ENCODE measurements at places on chromosomes 16 and 17.

DNA sequence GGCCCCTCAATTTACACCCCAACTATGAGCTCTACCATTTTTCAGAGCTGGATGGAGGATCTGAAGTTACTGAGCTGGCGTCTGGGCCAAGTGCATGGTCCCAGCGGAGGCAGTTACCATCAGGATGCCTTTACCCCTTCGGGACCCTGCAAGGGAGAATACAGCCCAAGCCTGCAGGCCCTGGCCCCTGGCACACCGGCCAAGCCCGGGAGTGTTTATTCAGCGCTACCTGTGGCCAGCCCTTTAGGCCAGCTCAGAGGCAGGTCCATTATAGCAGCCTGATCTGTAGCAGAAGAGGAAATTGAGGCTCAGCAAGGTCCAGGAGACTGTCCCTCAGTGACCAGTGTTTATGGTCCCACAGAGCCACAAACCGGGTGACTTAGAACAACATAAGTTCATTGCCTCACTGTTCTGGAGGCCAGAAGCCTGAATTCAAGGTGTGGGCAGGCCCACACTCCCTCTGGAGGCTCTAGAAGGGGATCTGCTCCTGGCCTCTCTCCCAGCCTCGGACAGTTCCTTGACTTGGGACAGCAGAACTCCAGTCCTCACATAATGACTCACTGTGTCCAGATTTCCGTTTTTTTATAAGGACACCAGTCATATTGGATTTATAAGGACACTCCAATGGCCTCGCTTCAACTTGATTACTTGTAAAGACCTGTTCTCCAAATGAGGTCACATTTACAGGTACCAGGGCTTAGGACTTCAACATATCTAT, 8.8 kb downstream of the SEC14L5 start:
- DNase-seq = no peak

DNA sequence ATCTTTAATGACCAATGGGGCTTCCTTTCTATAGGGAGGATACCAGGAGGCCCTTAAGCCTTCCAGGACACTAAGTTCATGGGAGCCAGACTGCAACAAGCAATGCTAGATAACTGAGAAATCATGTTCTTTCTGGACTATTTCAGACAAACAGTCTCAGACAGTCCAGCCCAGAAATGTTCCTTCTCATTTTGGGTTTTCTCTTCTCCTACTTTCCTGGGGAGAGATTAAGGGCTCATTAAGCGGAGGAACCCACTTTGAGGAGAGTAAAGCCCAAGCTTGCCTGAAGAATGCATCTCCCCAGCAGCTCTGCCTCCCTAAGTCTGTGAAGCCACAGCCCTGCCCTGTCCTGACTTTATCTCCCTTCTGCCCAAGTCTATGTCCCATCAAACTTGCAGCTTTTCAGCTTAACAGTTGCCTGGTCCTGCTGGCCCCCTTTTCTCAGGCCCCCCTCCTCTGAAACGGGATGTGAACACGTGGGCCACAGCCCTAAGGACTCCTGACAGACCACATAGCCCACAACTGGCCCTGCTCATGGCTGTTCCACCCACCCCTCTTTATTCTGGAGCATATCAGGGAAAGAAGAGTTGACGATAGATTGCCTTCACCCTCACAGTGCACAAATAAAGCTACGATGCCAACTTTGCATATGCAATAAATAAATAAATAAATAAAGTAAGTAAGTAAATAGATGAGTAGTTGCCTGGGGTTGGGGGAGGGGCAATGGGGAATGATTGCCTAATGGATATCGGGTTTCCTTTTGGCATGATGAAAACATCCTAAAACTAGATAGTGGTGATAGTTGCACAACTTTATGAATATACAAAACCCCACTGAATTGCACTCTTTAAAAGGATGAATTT, 111.0 kb downstream of the N4BP1 start:
- DNase-seq = no peak

- peak; percentile 17 for DNase-seq
These were observed 5.9 kb downstream of the BBS2 start for GRCh38 chr16:56513972-56514371.

GRCh38 chr17:73696251-73696650, 52.0 kb upstream of the SDK2 start:
- no peak for DNase-seq

DNA sequence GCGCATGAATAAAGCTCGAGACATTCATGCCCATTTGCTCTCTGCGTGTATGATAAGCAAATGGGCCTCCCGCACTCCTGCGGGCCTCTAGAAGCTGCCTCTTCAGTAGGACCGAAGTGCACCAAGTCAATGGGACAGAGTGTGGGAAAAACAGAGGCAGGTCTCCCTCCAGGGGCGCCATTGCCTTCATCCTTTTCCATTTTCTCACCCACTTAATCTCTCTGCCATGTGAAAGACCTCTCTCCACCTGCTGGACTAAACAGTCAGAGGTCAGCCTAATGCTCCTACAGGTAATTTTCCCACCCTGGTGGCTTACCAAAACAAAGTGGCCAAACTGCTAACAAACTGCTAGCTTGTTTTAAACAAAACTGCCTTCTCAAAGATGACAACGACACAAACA, 210.9 kb downstream of the ZFHX3 start:
- DNase-seq = no peak

- DNase-seq = no peak
These were observed 1.3 kb downstream of the SHMT1 start for GRCh38 chr17:18361837-18362697.

DNA sequence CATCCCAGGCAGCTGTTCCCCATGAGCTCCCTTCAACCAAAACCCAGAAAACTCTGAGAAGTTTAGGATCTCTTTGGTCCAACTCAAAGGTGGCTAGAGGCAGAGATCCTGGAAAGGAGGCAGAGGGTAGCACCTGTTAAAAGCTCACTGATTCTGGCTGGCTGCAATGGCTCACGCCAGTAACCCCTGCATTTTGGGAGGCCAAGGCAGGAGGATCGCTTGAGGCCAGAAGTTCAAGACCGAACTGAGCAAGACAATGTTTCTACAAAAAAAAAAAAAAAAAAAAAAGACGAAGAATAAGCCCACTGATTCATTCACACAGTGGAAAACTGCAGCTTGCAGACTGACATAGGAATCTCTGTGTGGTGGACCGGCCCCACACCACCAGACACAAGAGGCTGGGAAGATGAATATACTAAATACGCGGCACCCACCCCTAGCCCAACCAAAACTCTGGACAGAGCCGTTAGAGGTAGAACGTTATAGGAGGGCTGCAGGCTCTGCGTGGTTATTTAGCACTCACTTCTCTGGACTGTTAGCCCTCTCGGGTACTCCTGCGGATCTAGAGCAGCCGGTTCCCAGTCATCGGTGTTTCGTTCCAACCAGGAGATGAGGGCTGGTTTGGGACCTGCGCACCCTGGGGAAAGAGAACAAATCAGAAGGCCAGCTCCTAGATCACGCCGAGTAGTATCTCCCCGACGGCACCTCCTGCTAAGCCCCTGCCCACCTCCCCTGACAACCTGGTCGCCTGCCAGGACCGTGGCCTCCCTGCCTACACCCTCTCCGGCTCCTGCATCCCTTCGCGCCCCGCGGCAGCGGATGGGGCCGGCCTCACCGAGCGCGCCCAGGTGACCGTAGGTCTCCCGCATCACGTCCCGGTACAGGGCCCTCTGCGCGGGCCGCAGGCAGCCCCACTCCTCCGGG, 925 bp downstream of the ZNF689 start:
- DNase-seq = no peak

DNA sequence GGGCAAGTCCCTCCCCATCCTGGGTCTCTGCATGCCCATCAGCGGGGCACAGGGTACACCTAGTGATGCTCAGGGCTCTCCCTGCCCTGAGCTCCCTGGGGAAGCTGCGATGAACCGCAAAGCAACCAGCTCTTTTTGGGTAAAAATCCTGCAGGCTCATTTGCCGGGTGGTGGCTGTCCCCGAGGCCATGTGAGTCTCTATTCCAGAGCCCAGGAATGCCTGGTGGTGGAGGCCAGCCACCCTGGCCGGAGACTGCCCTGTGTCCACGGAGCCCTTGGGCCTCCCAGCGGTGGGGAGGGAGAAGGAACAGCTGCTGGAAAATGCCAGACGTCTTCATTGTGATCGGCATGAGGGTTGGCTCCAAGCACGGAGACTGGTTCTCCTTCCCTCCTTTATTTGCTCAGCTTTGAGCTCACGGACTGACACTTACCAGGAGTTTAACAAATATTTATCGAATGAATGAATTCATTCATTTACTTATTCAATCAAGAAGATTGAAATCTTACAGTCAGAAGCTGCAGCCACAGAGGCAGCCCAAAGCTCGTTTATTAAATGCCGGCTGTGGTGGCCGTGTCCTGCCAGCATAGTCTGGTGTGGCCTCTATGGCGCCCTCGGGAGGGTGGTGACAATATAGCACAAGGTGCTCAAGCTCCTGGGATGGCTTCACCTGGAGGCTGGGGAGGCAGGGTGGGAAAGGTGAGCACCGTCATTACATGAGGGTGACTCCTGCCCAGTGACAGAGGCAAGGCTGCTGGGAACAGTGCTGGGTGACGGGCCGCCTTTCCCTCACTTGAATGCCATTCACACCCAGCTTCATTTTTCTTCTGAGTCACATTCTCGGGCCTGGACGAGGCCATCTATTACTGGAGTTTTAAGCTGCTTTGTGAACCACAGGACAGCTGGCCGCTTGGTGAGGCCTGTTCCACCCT, 31.1 kb upstream of the JPH3 start:
- DNase-seq = no peak

DNA sequence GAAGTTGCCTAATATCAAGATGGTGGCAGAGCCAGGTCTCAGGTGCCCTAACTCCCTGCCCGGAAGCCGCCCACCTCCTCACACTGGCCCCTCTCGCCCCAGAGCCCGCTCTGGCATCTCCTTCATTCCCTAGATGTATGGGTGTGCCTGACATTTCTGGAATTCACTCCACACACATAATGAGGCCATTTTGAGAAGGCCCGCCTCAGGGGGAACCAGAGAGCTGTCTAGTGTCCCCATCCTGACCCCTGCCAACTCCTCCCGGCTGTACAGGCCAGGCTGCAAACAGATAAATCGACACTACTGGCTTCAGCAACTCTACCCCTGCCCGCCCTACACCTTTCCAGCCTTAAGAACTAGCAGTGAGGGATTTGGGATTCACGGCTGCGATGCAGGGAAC, 7.7 kb downstream of the WNT3 start:
- DNase-seq = no peak

DNA sequence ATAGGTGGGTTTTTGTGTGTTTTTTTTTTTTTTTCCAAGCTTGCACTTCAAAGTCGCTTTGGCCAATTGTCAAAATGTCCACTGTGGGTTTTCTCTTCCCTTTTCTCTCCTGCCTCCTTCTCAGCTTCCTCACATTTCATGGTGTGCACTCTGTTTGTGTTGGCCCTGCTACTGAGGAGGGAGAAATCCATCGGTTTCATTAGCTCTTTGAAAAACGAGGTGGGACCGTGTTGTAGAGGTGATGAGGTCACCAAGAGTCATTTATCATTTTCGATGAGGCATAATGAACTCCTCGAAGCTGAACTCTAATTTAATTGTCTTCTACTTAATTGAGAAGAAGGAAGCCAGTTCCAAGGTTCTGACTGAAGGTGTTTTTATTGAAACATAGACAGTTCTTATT, 174.4 kb upstream of the TOX3 start:
- no peak for DNase-seq

DNA sequence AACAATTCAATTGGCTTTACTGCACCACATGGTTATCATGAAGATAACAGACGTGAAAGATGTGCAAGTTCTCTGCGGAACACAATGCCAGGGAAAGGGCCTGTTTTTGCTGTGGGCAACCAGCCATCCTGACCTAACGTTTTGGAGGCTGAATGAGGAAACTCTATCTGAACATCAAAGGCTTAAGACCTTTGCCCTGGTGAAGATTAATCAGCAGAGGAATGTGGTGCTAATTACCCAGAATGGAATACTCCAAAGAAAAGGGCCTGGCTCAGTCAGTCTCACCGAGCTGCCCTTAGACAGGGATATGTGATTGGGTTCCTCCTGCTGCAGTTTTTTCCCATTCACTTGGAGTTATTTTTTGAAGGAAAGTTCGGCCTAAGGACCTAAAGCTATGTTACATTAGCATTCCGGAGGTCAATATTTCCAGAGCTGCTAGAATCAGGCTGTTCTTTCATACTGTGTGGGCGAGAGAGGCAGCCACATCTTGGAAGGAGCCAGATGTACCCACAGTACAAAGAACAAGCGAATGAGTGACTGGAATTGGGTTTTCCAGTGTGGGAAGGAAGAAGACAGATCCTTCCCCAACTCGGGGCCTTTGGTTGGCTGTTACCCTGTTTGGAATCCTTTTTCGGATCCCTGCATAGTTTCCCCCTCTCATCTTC, 15.5 kb downstream of the ASIC2 start:
- DNase-seq = no peak

GRCh38 chr16:63216696-63217423, 1180.6 kb upstream of the CDH8 start:
- DNase-seq = no peak

DNA sequence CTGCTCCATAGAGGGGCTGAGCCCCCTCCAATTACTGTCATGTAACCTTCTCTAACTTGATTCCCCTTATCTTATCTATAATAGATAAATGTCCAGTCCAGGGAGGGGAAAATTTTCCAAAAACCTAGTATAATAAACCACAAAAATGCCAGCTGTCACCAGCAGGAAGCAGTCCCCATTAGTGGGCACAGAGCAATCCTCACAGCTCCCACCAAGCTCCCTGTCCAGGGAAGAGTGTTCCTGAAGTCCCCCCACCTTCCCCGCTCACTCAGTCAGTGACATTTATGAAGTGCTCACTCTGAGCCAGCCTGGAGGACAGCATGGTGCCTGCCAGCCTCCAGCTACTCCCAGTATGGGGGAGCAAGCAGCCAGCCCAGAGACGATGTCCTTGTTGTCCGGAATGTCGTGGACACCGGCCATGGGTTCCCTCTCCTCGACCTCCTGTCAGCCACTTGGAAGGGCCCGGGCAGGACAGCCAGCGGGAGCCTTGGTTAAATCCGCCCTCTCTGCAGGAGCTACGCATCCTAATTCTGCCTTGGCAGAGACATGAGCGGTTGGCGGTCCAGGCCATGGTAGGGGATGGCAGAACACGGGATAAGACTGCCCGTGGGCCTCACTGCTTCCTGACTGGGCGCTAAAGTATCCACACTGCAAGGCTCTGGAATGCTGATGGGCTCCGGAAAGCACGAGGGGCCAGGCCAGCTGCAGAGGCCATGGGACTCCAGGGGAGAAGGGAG, 102.0 kb upstream of the CDH5 start:
- no peak for DNase-seq

Data from iPS DF 19.7 (cell line).